ENCODE measurements at places on chromosomes 3 and 15.

GRCh38 chr15:98609144-98609852 lies 39.0 kb upstream of the IGF1R start:
- DNase-seq, result no peak

- DNase-seq, result no peak
These were observed 231.1 kb upstream of the CNTN6 start for GRCh38 chr3:861721-862120.

- DNase-seq, result no peak
These were observed 72.5 kb upstream of the ACAN start for GRCh38 chr15:88730751-88731150.

- DNase-seq, result no peak
These were observed 41.6 kb upstream of the MRPS22 start for GRCh38 chr3:139302084-139302800.

DNA sequence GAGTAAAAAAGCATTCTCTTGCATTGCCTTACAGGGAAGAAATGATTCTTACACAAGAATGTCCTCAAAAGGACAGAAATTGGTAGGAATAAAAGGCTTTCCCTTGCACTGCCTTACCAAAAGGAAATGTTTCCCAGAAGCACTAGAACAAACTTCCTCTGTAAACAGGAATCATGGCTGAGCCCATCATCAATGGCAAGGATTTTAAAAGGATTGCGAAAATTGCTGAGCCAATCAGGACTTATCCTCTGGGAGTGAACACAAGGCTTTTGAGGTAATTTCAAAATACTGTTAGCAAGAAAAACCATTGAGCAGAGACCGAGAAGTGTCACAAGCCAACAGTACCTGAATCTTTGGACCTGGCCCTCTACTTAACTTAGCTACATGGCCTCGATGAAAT lies 897.3 kb downstream of the ROBO1 start:
- no peak for DNase-seq

DNA sequence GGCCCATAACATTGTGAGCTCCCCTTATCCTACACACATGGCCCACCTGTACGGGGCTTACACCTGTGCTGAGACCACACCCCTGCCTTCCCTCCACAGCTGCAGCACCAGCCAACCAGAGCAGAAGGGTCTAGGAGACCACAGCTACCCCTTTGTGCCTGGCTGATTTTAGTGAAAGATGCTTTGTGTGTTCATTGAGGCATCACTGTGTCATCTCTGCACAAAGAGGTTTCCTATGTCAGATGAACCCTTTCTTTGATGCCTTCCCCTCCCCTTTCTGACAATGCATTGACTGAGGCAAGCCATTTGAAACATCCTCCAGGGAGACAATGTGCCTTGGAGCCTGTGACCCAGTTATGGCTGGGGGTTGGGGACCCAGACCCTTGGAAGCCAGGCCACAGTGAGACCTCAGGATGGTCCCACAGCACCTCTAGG lies 54.9 kb upstream of the SLC7A14 start:
- no peak for DNase-seq

GRCh38 chr15:75198560-75199356 lies 2.9 kb upstream of the C15orf39 start:
- no peak for DNase-seq

DNA sequence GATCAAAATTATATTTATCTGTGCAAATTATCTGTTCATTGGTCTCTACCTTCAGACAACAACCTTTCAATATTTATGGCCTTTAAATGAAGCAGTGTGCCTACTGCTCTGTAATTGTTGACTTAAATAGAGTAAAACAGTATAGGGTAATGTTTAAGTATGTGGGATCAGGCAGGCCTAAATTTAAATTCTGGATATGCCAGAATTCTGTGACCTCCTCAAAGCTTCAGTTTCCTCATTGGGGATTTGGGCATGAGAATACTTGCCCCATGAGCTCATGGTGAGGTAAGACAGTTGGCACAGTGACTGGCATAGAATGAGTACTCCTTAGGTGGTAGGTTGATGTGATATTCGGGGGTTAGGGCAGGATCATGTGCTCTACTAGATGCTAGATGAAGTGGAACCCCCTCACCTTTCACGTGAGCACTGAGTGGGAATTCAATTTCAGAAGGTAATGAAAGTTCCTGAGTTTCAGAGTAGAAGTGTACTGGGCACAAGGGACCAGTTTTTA lies 14.9 kb downstream of the ARL8B start:
- DNase-seq, result no peak

DNA sequence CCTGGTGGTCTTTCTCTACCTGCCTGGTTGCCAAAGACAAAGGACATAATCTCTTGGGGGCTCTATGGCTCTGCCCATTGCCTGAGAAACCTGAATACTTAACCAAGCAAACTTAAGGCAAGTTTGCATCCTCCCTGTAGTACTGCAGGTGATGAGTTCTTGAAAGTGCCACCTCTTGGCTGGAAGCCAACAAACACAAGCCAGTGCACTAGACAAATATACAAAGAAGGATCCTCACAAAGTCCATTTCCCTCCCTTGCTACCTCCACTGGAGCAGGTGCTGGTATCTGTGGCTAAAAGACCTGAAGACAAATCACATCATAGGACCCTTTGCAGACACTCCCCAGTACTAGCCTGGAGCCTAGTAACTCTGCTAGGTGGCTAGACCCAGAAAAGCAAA lies 772.3 kb downstream of the SI start:
- DNase-seq, result no peak

- no peak for DNase-seq
These were observed 15.3 kb upstream of the EPHB3 start for GRCh38 chr3:184546252-184546651.

DNA sequence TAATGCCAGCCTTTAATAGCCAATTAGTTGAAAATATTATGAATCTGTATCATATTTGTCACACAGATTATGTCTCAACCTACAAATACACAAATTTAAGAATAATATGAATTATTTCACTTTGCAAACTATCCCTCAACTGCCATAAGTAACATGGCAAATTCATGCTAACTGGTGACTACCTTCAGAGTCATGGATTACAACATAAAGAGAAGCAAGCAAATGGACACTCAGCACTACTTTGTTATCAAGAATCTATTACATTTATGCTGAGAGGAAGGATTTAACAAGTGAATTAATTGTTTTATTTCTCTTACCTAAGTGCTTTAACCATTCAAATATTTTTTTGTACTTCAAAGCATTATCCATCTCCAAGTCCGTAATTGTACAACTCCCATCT lies 103.1 kb upstream of the BCL6 start:
- no peak for DNase-seq

DNA sequence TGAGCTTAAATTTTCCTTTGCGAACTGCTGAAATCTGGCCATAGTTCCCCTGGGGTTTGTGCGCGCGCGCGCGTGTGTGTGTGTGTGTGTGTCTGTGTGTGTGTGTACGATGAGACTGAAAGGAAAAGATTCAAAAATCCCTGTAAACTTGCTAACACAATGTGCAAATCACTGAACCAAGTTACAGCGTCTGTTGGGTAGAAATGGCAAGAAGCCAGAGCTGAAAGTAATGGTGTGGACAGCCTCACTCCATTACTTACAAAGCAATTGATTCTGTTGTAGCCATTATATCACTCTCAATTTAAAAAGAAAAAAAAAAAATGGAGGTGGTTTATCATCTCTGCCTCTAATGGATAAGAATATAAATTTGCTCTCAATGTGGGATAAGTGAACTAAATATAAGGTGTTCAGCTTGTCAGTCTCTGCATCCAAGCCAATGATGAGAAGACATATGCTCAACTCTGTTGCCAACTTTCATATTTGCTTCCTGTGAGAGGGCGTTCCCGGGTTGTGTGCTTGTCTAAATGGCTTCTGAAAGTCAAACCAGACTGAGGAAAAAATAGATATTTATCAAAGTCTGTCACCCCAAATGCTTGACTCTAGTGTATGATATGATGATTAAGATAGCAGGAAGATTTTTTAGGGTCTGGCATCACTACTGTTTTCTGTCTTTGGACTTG lies 422.2 kb downstream of the ZNF385D start:
- DNase-seq, result no peak

- DNase-seq, result no peak
These were observed 87.0 kb downstream of the SV2B start for GRCh38 chr15:91186904-91187656.

GRCh38 chr3:20769430-20769829 lies 583.4 kb upstream of the SGO1 start:
- no peak for DNase-seq

DNA sequence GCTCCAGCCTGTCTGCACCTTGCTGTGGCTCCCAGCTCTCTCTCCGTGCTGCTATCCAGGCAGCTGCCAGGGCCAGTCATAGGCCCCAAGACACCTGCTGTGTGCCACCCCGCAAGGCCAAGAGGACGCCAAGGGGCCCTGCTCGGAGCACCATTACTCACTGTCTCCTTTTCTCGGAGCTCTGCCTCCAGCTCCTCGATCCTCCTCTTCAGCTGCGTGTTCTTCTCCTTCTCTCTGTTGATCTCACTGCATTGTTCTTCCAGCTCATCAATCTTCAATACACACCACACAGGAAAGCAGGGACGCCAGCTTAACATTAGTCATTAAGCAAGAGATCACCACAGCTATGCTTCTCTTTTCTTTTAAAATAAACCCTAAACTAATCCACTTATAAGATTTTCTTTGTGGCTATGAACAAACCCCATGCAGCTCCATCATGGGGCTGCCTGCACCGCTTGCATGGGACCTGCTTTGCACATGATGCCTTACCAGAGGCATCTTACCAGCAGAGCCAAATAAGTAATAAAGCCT lies 42.6 kb downstream of the WHAMM start:
- no peak for DNase-seq

GRCh38 chr3:117355566-117355965 lies 646.0 kb downstream of the TUSC7 start:
- no peak for DNase-seq

- no peak for DNase-seq
These were observed 46.7 kb downstream of the CASR start for GRCh38 chr3:122230174-122230573.

DNA sequence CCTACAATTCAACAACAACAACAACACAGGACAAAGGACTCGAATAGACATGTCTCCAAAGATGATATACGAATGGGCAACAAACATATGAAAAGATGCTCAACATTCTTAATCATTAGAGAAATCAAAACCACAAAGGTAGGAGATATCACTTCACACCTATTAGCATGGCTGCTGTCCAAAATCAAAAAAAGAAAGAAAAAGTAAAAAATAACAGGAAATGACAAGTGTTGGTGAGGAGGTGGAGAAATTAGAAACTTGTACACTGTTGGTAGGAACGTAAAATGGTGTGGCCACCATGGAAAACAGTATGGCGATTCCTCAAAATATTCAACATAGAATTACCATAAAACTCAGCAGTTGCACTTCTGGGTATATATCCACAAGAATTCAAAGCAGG lies 312.3 kb upstream of the STT3B start:
- DNase-seq, result no peak

DNA sequence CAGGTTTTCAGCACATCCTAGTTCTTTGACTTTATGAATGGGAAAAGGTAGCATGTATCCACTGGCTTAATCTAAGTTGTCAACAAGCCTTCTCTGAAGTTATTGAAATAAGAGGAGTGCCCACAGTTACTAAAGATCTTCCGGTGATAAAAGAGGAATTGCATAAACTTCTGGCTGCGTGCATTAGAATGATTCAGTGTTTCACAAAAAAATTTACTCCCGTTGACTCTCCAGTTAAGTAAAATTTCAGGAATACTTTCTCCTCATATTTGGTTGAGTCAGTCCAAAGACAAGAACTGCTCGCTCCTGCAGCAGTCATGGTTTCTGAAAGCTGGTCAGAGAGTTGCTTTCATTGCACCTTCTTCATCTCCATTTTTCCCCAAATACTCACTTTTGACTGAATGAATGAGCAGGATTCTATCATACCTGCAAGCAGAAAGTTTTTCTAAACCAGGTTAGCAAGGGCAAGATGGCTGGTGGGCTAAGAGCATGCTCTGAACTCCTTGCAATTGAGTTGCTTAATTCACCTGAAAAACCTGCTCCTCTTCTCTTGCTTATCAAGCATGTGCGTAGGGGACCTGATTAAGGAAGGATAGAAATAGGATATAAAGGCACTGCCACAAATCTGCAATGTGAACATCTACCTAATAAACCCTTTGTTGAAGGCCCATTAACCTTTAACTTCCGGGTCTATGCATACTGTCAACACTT lies 64.2 kb upstream of the TIMP4 start:
- DNase-seq, result no peak

- no peak for DNase-seq
These were observed 975.1 kb downstream of the ROBO1 start for GRCh38 chr3:78792733-78793132.

GRCh38 chr3:126117786-126118185 lies 33.9 kb upstream of the SLC41A3 start:
- no peak for DNase-seq

GRCh38 chr15:56835718-56836171 lies 82.7 kb upstream of the TCF12 start:
- DNase-seq, result no peak

DNA sequence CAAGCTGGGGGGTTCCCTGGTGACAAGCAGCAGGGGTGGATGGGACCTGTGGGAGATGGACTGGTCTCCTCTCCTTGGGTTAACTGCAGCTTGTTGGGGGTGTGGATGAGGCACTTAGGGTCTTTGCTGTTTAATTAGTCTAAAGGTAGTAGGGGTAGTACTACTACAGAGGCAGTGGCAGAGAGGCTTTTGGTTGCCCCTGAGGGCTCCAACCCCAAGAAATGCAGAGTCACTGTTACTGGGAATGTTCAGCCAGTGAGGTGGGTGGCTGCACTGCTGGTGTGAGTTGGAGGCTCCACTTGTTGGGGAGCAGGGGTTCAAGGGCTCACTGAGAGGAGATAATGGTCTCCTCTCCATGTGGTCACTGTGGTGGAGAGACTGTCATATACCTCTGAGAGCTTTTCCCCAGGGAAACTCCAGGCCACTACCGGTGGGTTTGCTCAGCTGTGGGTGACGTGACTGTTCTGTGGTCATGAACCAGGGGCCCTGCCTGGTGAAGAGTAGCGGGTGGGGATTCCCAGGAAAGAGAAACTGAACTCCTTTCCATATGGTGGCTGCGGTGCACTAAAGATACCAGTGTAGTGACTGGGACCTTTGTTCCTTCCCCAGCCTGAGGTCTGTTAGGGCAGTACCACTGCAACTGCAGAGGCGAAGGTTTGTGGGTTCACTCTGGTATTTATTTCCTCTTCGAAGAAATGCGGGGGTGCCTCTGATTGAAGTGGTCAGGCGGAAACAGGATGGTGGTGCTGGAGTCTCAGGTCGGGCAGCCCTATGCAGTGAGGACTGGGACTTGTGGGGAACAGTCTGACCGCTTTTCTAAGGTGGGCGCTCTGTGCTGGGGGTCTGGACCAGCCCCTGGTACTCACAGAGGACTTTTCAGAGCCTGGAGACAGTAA lies 68.9 kb upstream of the TNFSF10 start:
- peak; percentile 60 for DNase-seq

DNA sequence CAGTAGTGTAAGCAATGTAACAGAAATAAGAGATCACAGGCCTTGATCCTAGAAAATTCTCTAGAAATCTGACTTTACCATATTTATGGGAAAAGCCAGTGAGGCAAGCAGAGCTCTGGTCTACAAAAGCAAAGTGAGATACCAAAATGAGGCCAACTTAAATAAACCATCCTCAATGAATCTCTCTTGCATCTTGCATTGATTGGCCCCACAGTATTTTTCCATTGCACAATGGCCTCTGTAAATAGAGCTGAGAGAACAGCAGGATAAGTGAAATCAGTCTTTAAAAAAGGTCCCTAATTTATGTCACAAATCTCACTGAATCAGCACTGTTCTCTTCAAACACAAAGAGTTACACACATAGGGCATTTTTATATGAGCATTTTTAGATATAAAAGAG lies 8.9 kb downstream of the CFAP20DC start:
- DNase-seq, result no peak

Measured in stimulated activated CD8-positive, alpha-beta memory T cell treated with anti-CD3 and anti-CD28 coated beads, Interleukin-15, amount 100 ng/mL, for 1 hour (primary cell).